ENCODE measurements at places on chromosomes 7 and 10. TPM values are rescaled to one million over a fixed set of nuclear protein-coding genes. Genes with fewer than 3 reads are reported as not detected.

DNA sequence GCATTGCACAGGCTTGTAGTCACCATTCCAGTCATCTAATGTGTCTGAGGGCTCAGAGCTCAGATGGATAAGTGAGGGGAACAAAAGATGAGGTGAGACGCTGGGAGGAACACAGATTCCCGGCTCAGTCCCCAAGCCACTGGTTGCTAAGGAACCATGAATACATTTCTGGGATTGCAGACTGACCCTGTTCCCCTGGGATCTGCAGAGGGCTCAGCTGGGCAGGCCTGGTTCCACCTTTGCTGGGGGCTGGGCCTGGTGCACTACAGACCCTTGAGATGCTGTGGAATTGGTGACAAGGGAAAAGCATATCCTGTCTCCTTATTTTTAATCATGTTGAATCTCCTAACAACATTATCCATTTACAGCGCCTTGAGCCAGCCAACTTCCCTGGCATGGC lies 19.2 kb downstream of the ELFN1 start:
- no peak for DNase-seq

DNA sequence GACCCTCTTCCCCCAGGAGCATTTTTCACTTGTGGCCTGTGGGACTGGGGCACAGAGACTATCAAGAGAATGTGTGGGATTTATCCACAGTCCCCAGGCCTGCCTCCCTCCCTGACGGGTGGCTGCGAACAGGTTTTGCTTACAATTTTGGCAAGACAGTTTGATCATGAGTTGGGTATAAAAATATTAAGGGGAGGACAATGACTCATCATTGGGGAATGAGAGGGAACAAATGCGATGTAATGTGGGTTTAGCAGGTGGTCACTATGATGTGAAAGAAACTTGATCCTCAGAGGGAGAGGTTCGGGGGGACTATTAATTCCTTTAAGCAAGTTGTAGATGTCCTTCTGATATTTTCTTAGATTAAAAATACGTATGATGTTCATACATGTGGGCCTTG lies 52.2 kb downstream of the EMX2 start:
- no peak for DNase-seq

DNA sequence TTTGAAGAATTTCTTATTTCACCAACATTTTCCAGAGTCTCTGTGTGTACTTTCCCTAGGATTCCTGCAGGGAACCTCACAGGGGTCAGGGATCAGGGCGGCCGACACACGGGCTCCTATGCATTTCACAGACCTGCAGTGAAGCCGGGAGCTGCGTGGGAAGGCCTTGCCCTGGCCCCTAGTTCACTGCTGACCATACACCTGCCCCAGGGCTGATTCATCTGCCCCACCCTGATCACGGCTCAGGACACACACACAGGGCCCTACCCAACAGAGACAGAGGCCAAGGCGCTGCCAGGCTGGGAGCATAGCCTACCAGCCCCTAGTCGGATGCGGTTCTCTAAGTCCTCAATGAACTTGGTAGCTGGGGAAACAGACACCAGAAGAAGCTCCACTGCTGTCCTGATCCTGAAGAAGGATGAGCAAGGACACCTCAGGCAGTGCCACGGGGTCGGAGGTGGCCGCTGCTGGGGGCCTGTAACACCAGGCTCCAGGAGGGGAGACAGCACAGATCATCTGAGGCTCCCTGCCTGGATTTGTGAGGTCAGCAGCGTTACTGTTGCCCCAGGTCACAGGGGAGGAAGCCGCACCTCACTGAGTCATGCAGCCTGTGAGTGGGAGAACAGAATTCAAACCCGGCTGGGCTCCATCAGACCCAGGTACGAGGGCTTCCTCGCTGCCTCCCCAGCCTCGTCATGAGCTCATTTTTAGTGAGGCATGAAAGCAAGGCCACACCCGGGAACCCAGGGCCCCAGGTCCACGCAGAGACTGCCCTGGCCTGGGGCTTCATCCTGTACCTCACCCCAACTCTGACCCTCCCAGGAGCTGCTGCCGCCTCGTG lies 278.8 kb upstream of the PPP2R2D start:
- DNase-seq: no peak

BMPER gene
- 2.4 TPM for total RNA-seq

GRCh38 chr7:131537571-131537978 lies 18.9 kb downstream of the PODXL start:
- no peak for DNase-seq

ITIH5 gene
- total RNA-seq: 16.0 TPM

DNA sequence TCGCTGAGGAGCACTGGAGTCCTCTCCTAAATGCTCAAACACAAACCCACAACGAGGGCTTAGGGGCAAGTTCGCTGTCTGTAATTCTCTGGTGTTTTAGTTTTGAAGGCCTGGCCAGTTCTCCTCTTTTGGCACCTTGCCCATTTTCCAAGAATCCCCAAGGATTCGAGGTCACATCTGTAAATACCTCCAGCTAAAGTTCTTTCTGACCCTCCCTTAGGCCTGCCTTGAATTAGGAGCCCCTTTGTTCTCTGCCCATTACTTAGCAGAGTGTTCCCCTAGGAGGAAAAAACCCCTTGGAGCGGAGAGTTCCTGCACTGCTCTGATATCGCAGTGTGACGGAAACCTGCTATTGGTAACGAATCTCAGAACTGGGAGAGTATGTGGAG lies 743 bp upstream of the PYROXD2 start:
- DNase-seq: peak; percentile 43

- DNase-seq: no peak
Measured at GRCh38 chr7:20241194-20241910, 24.2 kb upstream of the MACC1 start.

- no peak for DNase-seq
Measured at GRCh38 chr10:119659951-119660350, 8.8 kb downstream of the BAG3 start.

DNA sequence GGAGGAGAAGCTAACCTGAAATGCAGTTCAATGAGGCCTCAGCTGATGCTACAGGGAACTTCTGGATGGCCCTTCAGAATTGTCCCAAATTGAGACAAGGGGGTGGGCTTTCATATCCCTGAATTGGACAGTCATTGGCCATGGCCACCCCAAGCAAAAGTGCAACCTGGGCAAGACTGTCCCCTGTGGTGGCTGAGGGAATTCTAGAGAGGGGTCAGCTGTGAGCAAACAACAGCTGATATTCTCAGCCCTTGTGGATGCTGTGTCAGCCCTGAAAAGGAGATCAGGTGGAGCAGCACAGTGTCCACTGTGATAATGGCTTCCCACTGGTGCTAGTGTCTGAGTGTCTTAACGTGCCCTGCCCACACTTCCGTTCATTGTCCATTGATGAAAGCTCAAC lies 76.6 kb downstream of the SLC16A9 start:
- no peak for DNase-seq

SEMA3D gene
- total RNA-seq: 0.59 TPM

OGDH gene
- 724 TPM for total RNA-seq

DNA sequence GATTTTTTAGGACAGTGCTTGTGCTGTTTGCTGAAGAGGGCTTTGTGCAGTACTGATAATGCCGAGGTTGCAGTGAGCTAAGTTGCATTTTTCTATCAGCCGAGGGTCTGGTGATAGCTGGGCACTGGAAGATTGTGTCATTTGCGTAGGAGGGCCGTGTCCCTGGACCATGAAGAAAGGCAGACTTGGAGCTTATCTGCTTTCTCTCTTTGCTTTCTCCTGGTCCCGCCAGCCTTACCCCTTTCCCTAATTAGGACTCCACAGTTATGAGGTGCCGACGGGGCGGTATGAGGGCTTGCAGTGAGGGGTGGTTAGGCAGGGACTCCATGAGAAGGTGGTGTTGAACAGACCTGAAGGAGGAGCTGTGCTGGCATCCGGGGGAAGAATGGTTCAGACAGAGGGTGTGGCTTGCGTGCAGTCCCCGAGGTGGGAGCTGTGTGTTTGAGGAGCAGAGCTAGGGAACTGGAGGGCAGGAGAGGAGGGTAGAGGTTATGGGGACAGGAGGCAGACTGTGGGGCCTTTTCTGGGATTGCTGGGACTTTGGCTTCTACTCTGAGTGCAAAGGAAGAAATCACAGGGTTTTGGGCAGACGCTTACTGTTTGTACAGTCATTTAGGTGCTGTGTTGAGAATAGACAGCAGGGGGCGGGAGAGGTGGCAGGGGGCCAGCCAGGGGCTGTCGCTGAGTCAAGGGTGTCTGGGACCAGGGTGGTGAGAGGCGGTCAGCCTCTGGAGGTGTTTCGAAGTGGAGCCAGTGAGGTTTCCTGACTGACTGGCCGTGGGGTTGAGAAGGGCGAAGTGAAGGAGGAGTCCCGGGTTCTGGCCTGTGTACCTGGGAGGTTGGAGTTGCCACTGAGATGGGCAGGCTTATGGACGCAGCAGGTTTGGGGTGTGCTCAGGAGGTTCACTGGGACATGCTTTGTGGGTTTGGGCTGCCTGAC lies 43.4 kb downstream of the PRF1 start:
- DNase-seq: peak; percentile 75

DNA sequence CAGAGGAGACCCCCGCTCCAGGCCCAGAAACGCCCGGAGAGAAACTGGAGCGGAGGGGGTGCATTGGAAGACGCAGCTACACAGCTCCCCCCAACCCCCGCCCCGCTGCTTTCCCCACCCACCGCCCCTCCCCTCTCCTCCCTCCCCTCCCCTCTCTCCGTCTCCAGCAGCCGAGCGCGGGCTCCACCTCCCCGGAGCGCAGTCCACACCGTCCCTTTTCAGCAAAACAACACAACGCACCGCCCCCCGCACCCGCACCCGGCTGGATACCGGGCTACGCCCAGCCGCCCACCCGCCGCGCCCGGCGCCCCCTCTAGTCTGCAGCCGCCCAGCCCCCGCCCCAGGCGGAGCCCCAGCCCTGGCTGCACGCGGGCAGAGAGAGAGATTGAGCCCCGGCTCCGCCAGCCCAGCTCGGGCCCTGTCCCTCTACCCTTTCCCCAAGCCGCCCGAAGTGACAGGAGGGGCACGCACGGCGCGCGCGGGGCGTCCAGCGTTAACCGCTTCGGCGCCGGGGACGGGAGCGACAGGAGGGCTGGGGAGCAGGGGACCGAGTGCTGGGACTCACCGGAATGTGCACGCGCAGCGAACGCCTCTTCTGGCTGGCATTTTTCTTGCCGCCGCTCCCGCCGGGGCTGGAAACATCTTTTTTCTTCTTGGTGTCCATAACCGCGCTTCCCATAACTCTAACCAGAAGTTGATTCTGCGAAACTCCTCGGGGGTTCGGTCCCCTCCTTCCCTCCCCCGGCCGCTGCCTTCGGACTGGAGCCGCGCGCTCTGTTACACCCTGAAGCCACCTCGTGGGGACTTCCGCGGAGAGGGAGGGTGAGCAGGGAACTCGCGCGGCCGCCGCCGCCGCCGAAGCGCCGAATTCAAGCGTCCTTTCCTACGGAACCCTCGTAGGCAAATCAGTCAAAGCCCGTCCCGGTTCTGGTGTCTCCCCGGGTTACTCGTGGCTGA lies 695 bp downstream of the PRKAG2 start:
- DNase-seq: peak; percentile 82

GRCh38 chr7:16817536-16817935 lies 12.7 kb upstream of the AGR2 start:
- DNase-seq: no peak

CADPS2 gene
- total RNA-seq: 17.8 TPM

EBLN1 gene
- not detected for total RNA-seq

DNA sequence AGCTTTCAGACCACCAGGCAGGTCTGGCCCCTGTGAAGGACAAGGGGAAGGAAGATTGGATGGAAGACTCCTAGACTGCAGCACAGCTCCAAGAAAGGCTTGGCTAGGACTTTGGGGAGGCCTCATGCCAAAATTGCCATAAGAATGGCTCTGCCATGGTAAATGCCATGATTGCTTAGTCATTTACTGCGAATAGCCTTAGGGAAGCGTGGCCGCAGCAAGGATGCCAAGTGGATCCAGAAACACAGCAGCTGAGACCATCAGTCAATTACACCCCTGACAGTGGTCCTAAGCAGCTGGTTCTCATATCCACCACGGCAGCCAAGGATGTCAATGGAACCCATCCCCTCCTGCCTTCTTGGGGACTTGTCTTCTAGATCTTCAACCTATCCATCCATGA lies 88.2 kb upstream of the AUTS2 start:
- DNase-seq: no peak

GRCh38 chr7:148712678-148713329 lies 14.1 kb downstream of the CUL1 start:
- DNase-seq: no peak

DNA sequence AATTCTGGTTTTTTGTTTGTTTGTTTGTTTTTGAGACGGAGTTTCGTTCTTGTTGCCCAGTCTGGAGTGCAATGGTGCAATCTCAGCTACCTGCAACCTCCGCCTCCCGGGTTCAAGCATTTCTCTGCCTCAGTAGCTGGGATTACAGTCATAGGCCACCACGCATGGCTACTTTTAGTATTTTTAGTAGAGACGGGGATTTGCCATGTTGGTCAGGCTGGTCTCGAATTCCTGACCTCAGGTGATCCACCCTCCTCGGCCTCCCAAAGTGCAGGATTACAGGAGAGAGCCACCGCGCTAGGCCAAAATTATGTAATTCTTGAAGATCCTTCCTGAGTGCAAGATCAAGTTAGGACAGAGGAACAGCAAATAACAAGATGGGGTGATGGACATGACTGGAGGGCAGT lies 719 bp downstream of the ZNF33B start:
- no peak for DNase-seq

NYAP1 gene
- total RNA-seq: 0.17 TPM

SRRM3 gene
- 4.0 TPM for total RNA-seq

DNA sequence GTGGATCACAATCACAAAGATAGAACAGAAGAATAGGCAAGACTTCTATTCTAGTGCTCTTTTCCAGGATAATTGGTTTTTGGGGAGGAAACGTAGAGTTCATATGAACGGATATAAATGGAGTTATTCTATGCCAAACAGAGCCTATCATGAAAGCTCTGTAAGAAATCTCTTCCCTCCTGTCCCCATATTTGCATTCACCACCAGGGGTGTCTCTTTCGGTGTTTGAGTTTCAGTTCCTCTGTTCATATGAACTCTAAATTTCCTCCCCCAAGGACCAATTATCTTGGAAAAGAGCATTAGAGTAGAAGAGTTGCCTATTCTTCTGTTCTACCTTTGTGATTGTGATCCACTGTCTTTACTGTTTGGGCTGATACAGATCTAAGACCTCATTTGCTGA lies 48.3 kb upstream of the CDC14C start:
- DNase-seq: no peak

- DNase-seq: peak; percentile 40
Measured at GRCh38 chr7:101390901-101391301, 28.2 kb downstream of the COL26A1 start.

- no peak for DNase-seq
Measured at GRCh38 chr7:25775999-25776743, 375.8 kb upstream of the NFE2L3 start.

DNA sequence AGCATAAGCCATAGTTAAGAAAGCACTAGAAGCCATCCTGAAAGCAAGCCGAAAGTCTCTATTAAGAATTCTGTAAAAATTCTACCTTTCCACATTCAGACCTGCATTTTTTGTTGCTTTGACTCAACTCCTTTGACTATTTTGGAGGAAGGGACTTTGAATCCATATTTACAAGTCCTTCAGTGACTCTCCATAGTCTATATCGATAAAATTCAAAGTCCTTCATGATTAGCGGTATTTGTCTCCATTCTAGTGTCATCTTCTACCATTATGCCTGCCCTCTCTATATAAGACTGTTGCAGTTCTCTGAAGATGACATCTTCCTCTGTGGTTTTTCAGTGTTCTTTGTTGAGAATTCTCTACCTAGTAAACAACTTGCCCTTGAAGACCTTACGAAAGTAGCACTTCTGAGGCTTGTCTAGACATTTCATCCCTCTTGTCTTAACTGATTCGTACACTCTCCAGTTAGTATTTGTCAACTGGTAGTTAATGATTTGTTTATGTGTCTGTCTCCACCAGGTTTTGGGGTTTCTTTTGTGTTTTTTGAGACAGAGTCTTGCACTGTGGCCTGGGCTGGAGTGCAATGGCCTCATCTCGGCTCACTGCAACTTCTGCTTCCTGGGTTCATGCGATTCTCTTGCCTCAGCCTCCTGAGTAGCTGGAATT lies 1.7 kb downstream of the CCSER2 start:
- no peak for DNase-seq
